ENCODE measurements at places on chromosomes 4 and X. TPM values are rescaled to one million over a fixed set of nuclear protein-coding genes. Genes with fewer than 3 reads are reported as not detected.
A peak's percentile ranks its signal among the peaks of the same experiment; 100 is the strongest.

DNA sequence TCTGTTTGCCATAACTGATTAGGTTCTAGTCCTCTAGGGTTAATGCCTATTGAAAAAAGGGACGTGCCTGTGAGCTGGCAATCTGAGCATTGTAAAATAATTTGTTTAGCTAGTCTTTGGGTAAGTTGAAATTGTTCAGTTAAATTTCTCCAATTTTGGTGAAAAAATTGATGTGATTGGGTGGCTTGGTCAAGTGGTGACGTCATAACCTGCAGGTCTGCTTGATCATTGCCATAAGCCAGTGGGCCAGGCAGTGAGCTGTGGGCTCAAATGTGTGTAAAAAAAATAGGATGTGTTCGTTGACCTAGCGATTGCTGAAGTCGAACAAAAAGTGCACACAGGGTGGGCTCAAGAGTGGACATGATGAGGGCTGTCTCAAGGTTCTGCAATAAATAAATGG is 193.3 kb downstream of the ZC4H2 start:
- no peak for DNase-seq

The CXCL1 gene
- 2.0 TPM for polyA plus RNA-seq

The KCNE5 gene
- 5.1 TPM for polyA plus RNA-seq

- no peak for DNase-seq
Measured at GRCh38 chr4:163003979-163004378, 162.7 kb downstream of the NAF1 start.

DNA sequence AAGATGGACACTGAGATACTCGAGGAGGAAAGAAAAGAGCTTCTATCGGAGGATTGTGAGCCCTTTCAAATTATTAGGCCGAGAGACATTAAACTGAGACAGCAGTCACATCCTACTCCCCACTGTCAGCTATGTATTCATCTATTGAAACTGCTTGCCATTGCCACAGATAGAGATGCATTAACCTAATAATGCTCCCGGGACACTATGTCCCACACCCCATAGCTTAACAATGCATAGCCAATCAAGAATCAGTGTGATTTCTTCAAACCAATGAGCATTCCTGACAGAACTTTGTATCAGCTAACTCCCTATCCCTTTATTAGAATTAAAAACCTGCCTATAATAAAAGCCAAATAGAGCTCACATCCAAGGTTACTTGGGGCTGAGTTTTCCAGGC is 118.1 kb upstream of the NEIL3 start:
- no peak for DNase-seq

The BGN gene
- 235 TPM for polyA plus RNA-seq

DNA sequence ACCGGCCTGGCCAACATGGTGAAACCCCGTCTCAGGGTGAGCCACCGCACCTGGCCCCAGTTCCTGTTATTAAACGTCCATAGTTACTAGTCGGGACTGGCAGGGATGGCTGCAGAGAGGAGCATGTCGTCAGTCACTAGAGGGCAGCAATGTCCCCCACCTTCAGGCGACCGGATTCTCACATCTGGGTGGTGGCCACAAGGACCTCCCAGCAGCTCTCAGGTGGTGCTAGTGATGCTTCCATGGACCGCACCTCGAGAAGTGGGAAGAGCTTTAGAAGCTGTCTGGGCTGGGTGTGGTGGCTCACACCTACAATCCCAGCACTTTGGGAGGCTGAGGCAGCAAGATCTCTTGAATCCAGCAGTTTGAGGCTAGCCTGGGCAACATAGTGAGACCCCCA is 13.3 kb upstream of the IL3RA start:
- no peak for DNase-seq

DNA sequence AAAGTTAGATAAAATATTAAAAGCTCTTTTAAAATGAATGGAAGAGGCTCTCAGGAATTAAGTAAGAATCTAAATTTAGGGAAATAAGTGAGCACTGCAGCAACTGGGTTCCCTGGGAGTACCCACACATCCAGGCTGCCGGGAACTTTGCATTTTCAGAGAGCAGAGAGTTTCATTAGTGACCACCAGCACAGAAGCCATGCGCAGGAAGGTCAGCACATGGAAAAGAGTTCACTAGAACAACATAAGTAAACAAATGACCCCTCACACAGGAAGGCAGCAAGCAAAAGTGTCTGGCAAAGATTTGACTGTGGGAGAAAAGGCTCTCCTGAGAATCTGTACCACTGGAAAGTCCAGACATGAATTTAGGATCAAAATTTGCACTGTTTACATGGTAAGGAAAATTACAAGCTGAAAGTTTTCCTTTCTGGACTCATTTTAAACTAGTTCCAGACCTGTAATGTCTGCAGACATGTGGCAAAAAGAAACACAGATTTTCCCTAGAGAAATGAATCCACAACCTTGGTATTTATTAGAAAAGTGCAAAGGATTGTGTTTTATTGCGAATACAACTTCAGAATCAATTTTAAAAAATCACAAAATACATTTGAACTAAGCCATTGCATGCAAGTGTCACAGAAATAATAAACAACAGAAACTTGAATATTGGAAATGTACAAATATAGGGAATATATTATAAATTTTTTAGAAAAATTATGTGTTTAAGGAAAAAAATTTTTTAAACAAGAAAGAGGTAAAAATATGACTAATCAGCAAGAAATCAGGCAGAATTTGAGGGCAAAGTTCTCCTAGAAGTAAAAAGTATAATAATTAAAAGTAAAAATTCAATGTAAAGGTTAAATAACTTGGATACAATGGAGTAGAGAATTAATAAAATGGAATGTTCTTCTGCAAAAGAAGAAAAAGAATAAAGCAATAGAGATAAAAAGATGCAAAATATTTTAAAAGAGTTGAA is 18.4 kb upstream of the MYOZ2 start:
- DNase-seq: no peak

GRCh38 chrX:151239751-151240150 is 63.4 kb downstream of the GPR50 start:
- no peak for DNase-seq

DNA sequence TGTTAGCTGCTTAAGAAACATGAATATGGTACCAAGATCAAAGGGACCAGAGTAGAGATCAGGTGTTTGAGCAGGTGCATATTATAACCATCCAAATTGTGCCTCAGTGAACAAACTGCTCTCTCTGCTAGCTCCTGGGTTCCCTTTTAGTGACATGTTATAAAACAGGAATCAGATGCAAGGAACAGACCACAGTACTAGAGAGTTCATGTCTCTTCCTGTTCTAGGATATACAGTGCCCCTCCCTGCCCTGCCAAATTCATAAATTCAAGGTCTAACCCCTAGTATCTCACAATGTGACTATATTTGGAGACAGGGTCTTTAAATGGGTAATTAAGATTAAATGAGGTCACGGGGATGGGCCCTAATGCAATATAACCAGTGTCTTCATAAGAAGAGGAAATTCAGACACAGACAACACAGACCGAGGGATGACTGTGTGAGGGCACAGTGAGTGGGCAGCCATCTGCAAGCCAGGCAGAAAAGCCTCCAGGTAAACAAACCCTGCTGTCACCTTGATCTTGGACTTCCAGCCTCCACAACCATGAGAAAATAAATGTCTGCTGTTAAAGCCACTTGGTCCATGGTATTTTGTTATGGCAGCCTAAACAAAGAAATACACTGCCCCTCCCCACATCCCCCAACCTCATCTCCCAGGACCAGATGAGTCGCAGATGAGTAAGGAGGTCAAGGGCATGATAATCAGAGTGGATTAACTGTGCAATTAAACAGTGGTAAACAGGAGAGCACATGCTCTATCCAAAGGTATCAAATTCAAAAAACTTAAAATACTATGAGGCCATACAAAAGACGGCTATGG is 82.5 kb downstream of the RBM47 start:
- no peak for DNase-seq

DNA sequence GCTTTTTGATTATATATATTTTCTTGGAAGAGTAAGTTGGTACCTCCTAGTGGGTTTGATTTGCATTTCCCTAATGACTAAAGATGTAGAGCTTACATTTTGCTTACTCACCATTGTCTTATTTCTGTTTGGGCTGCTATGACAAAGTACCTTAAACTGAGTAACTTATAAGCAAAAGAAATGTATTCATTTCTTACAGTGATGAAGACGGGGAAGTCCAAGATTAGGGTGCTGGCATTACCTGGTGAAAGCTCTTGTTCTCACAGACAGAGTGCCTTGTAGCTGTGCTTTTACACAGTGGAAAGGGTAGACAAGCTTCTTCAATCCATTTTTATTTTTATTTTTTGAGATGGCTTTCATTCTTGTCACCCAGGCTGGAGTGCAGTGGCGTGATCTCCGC is 229.2 kb upstream of the AGA start:
- no peak for DNase-seq

The FGFRL1 gene
- polyA plus RNA-seq: 15.6 TPM

The ADGRG4 gene
- not detected for polyA plus RNA-seq

DNA sequence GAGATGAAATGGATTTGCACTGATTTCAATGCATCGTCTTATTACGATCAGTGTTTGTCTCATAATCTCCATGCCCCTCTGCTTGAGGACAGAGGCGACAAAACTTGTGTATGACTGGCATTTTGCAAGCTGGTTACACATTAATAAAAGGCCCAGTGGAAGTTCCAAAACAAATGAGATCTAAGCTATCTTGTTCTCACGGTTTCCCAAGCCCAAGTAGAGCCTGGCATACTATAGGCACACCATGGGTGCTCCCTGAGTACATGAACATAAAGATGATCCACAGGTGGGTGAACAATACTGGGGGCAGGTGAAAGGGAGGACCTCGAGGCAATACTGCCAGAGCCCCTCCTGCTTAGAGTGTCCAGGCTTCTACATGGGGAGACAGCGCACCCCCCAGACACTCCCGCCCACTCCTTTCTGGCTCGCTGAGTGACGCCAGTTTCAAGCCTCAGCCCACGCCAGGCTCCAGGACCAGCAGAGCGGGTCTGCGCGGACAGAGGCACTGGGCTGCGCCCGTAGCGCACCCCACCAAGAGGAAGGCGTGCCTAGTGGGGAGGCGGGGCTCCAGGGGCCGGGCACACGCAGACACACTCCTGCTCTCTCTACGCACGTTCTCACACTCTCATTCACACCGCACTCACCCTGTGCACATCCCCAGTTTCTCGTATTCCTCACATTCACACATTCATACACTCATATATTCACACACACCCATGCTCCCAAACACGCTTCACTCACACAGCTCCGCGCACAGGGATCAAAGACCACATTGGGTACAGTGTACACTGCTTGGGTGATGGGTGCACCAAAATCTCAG is 8.9 kb upstream of the GSX2 start:
- DNase-seq: no peak

- no peak for DNase-seq
Measured at GRCh38 chrX:19852014-19853005, 35.1 kb downstream of the SH3KBP1 start.

The MAGEA8 gene
- polyA plus RNA-seq: 0.20 TPM

- no peak for DNase-seq
Measured at GRCh38 chrX:9320940-9321339, 143.9 kb upstream of the TBL1X start.

The CITED1 gene
- polyA plus RNA-seq: 1.9 TPM

The TEX13D gene
- not detected for polyA plus RNA-seq

- DNase-seq: no peak
Measured at GRCh38 chr4:7862561-7863192, 77.0 kb downstream of the AFAP1 start.

DNA sequence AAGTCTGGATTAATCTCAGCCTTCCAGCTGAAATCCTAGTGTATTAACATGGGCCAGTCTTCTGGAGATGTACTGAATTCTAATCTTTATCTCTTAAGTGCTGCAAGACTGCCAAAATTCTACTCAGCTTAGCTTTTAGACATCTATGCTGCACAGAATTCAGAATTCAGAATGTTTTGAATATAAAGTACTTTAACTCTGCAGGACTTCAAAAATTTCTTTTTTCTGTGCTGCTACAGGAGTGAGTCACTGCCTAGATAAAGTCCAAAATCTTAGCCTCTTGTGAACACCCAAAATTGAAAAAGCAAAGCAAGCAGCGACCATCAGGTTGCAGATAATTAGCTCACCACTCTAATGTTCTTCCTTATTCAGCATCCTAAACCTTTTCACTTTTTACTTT is 1092.6 kb upstream of the PCDH10 start:
- no peak for DNase-seq

- no peak for DNase-seq
Measured at GRCh38 chrX:10156199-10157031, at the start of gene CLCN4. Gene CLCN4, plus strand, starts transcription at chrX:10156975. Its CDS starts 28,058 bp downstream, at chrX:10185033.

The DCLK2 gene
- 11.0 TPM for polyA plus RNA-seq

- DNase-seq: no peak
Measured at GRCh38 chr4:47852136-47852535, 14.3 kb upstream of the CORIN start.

DNA sequence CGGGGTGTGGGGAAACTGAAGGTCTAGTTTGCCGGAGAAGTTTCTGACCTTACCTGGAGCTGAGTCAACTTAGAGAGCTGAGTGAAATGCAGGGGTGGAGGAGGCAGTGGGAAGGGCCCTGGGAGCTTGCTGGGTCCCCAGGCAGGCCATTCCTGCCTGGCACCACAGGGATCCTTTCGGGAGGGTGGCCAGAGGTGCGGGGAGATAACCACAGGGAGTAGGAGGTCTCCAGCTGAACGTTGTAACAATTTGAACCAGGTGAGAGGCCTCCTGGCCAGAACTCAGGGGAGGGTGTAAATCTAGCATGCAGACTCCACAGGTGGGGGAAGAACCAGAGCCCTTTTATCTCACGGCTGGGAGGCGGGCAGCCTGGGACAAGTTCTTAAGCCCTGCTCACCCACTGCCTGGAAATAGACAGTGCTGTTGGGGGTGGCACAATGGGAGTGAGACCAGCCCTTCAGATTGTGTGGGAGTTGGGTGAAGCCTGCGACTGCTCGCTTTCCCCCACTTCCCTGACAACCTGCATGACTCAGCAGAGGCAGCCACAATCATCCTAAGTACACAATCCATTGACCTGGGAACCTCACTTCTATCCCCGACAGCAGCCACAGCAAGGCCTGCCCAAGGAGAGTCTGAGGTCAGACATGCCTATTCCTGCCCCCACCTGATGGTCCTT is 247.4 kb downstream of the ADGRA3 start:
- no peak for DNase-seq

DNA sequence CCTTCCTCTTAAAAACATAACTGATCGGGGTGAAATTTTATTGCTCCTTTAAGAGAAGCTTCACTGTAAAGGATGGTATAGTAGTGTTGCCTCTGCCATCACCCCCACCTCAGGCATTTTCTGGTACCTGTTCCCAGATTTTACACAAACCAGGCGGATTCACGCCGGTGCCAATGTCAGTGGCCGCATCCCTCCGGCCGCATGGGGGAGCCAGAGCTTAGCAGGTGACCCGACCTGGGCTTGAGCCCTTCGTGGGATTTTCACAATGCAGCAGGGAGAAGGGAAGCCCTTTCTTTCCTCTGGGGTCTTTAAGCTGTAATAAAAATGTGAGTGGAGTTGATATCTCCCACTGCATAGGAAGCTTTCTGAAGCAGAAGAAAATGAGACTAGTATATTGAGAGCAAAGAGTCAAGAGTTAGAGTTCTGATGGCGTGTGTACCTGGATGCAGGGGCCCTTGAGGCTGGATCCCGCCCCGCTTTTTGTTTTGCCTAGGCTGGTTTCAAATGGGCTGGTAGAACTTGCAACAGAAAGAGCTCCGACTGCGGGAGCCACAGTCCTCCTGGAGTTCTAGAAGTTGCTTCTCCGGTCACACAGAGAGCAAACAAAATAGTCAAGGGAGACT is 59.4 kb downstream of the POLR2B start:
- peak; percentile 48 for DNase-seq

All from right lung (tissue), 10 donors.